MG63 (cell line): ENCODE measurements at places on chromosomes 5 and 9.

- no peak for DNase-seq
Measured at GRCh38 chr5:6581559-6582426, 51.1 kb downstream of the NSUN2 start.

GRCh38 chr5:163079618-163080017, 357.8 kb upstream of the CCNG1 start:
- DNase-seq = peak; percentile 11

GRCh38 chr5:78758169-78758839, 109.7 kb upstream of the LHFPL2 start:
- no peak for DNase-seq

DNA sequence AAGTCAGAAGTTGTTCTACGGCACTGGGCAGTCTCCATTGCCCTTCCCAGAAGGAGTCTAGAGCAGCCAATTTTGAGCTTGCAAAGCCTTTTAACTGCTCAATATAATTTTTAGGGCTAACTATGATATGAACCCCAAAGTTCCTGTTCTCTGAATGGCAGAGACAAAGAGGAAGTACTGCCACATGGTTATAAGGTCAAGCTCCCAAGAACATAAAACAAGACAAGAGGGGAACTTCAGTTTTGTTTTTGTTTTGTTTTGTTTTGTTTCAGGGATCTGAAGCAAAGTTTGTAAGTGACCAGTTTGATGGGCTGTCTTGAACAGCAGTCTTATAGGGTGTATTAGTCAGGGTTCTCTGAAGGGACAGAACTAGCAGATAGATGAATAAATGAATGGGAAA, 11.9 kb upstream of the SMC2 start:
- no peak for DNase-seq

- no peak for DNase-seq
Measured at GRCh38 chr9:69605406-69605805, 66.8 kb downstream of the APBA1 start.

GRCh38 chr5:93193431-93194347, 387.3 kb downstream of the NR2F1-AS1 start:
- peak; percentile 49 for DNase-seq

DNA sequence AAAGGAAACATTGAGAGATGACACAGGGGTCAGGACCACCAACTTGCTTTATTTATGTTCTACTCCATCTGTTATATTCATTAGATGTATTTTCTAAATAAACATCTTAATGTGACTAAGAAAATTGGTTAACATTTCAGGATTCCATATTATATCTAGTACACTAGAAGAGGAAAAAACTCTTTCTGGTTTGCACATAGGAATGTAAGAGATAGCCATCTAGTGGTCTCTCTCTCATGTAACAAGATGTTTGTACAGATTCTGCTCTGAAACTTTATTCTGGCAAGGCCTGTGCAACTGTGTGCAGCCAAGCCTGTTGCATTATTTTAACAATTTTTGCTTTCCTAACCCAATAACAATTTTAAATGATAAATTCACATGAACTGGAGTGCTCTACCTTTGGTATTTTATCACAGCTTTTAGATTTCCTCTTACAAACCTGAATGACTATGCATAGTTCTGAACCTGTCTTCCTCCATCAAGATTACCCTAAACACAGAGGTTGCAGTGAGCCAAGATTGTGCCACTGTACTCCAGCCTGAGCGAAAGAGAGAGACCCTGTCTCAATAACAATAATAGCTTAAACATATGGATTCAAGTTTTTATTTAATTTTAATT, 148.2 kb downstream of the GIN1 start:
- DNase-seq = no peak

DNA sequence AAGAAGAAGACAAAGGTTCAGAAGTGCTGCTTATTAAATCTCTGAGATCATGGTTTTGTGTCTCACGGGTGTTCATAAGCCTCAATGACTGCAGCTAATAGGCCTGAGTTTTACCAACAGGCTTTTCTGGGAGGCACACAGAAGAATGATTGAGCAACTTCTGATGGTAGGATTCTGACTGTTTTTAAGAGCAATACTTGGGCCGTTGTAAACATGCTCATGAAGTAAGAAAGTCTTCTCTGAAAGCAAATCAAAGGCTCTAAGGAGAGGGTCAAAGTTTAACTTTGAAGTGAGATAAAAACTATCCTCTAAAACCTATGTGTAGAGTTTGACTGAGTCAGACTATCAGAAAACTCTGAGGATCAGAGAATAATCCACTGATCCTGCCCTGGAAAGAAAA, 390.9 kb upstream of the DAB2 start:
- DNase-seq = no peak

DNA sequence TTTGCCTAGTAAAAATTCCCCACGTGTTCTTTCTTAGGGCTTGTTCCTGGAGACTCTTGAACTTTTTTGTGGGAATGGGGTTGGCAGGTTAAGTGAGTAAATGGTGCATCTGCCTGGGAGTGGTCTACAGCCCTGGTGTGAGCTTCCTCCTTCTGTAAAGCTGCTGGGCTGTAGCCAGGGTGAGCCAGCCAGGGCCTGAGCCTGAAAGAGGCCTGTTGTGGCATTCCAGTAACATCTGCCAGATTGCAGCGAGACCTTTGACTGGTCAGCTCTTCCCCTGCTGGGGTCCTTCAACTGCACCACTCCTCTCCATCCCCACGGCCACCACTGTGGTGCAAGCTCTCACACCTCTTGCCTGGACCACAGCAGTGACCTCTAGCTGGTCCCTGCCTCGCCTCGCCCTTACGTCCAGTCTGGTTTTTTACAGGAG, 47.5 kb downstream of the SLC22A5 start:
- DNase-seq = peak; percentile 96

DNA sequence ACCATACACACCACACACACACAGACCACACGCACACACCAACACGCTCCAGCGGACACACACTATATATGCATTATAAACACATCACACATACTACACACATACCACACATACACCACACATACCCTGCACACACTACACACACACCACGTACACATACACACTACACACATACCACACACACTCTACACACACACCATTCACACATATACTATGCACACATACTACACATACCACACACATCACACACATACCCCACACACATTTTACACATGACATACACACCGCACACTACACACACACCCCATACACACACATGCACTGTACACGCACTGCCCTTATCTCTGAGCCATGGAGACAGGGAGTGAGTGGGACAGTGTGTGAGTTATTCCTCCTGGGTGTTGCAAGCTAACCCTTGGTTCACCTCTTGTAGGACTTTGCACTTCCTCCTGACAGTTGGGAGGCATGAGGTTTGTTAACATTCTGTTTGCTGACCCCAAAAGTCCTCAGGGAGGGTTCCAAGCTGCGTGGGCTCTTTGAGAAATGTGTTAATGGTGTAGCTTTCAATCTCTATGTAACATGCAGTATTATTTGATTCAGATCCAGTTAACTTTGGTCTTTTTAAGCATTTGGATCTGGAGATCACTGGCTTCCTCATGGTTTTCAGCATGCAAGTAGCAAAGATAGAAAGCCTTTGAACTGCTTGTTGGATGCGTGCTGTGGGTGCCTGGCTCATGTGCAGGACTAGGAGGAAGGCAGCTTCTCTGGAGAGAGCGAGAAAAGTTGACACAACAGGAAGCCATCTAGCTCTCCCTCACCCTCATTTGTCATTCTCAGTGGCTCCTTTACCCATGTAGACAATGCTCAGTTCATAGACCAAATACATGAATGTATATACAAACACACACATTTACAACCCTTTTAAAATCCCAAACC, 13.7 kb downstream of the IL31RA start:
- no peak for DNase-seq

GRCh38 chr5:41683181-41683580, 172.8 kb upstream of the PLCXD3 start:
- DNase-seq = no peak

DNA sequence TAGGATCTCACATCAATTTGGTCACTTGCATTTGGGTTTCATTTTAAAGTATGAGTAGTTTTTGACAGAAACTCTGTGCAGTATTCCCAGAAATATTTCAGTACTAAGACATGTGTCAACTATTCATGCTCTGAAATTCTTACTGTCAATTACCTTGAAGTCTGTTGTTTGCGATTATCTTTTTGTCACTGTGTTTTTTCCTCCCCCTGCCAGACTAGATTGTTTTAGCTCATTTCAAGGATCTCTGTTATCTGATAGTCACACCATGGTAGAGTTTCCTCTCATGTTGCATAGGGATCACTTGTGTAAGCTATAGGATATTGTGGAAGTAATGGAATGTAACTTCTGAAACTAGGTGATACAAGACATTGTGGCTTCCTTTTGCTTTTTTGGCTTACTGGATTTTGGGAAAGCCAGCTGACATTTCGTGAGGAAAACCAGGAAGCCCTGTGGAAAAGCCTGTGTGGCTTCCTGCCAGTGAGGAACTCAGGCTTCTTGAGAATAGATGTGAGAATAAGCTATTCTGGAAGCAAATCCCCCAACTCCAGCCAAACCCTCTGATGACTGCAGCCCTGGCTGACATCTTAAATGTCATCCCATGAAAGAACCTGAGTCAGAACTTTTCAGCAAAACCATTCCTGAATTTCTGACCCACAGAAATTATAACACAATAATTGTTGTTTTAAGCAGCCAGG, 122.2 kb downstream of the FGF10 start:
- DNase-seq = peak; percentile 5

- no peak for DNase-seq
Measured at GRCh38 chr5:178287091-178287790, 54.6 kb upstream of the PHYKPL start.

GRCh38 chr5:176780176-176781053, 29.9 kb upstream of the UNC5A start:
- no peak for DNase-seq

DNA sequence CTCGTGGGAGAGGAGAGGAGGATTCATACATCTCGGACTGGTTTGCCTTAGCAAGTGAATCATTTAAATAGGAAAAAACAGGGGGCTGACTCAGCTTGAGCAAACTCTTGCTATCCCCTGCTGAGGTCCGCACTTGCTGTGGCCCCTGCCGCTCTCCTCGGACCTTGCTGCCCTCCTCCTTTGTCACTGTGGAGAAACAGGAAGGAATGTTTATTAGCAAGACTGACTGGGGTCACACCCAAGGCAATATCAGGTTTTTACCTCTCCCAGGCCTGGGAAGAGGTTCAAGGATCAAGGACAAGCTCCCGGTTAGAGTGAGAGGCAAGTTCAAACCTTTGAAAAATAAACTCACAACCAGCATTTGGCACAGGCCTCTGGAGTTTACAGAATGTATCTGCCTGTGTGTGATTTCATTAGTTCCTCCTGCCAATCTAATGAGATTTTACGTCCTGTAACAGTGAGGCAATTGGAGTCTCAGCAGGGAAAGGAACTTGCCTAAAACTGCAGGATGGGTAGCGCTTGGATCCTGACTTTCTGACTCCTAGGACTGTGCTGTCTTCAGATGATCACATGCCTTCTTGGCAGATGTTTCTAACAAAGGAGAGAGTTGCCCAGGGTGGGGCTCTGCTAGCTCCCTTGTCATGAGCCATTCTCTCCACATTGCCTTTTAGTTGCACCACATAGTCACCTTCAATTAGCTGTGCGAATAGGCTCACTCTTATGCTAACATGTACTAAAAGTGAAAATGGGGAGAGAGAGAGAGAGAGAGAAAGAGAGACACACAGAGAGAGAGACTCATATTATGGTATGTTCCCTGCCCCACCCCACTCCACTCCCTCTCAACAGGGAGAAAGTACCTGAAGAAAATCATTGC, 108.6 kb upstream of the CDKN2B start:
- DNase-seq = no peak

DNA sequence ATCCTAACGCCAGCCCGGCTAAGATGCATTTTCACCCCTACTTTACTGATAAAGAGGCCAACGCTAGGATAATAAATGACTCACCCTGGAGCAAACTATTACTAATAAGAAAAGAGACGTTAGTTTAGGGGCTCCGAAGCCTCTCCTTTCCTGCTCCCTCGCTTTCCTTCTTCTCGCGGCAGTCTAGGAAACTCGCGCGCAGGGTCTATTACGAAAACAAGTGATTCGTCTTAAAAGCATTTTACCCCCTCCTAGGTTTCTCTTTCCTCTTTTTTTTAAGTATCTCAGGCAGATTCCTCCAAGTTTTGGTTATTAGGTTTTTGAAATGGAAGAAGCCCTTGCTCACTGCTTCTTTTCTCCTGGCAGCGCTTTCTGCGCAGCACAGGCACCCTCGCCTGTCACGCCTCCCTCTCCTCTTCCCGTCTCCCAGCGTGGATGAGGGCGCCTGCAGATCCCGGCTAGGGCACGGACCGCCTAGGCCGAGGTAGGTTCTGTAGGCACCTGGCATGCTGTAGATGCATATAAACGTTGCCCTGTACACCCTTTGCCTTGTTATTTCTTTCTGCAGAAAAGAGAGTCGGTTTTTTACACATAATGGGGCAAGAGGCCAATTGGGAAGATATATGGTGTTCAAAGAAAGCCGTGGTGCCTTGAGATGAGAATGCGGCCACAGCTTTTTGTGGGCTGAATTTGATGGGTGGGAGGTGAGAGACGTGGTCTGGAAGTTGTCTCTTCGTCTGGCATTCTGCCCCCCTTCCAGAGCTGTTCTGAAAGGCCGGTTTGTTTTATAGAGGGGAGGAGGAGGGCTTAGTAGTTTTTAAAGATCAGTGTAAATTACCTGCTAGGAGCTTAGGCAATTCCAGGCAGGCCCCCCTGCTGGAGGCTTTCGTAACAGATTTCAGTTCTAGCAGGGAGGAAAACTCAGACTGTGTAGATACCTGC, 983 bp downstream of the GCNT1 start:
- DNase-seq = peak; percentile 45

DNA sequence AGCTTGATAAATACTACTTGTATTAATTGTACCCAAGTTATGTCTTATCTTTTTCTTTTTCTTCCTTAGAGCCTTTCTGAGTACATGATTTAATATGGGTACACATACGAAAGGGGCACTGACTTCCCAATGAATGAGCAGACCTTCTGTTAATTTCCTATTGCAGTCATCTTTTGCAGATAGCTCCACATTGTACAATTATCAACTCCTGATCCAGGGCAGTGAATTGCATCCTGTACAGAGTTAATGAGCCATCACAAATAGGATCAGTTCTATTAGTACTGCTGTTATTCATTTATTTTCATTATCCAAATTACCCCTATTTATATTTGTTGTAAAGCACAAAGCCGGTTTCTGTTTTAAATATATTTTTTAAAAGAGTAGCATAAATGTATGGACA, 105.6 kb downstream of the ADAMTSL1 start:
- no peak for DNase-seq

DNA sequence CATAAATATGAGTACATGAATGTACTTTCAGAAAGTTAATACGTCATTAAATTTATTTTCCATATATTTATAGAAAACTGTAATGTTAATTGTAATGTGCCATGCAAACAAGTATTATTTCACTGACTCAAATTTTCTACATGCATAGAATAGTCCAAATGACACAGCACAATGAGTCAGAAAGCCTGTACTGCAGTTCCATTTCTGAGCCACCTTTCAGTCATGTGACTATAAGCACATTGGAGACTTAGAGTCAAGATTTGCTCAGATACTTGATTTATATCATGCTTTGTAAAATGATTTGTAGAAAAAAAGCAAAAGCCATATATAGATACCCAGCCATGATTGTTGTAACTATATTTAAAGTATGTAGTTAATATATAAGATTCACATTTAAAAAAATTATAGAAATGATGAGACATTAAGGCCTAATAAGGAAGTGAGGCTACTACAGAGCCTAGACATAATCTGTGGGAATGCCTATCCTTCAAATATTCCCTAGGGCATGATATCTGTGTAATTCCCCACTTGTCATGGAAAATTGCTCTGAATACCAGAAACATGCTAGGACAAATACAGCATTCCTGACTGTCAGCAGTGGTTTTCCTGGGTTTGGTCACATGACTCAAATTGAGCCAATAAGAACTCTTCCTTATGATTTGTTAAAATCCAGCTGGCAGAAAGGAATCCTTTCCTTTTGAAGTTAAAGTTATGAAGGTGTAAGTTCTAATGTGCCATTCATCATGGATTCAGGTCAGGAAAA, 50.0 kb downstream of the PTPRD start:
- DNase-seq = no peak

GRCh38 chr5:179534431-179534830, 15.9 kb upstream of the RUFY1 start:
- no peak for DNase-seq
